ENCODE measurements at places on chromosomes 6 and 20.

DNA sequence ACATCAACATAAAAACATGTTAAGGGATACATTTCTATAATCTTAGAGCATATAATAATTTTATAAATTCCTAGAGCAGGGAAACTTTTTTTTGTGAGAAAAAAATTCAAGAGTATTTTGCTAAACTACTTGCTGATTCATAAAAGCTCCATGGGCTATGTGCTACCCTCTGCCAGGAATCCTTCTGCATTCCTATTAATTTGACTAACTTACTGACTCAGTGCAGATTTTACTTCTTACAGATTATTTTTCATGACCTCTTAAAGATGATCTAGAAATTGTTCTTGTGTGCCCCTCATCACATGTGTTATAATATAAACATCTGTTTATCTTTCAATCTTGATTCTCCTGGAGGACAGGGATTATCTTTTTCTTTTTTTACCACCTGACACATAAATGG, 5.7 kb downstream of the VTA1 start:
- no peak for DNase-seq

GRCh38 chr6:106534564-106534982, 94.7 kb downstream of the RTN4IP1 start:
- DNase-seq = peak; percentile 30

DNA sequence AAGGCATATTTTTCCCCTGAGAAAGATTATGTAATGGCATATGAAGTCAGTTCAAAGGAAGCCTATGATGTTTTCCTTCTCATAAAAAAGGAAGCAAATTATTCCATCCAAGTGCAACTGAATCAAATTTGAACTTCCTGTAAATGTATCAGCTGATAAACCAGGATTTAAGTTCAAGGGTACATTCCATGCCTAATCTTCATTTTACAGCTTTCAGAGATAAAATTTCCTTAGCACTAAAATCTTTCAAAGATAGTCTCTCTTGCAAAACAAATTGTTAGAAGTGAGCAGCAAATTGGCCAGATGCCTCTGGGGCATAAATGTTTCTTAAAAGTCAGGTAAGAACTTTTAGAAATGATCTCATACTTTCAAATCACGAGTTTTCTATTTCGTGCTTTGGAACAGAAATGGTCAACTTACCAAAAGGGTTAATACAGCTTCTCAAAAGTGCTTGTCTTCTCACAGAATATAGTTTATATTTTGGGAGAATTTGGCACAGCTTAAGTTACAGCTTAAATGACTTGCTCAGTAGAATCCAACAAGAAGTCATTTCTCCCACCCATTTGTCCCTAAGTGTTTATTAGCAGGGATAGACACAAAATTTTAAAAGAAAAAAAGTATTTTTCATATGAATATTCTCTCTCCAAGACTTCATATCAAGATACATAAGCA, 2.7 kb upstream of the TCF21 start:
- no peak for DNase-seq

DNA sequence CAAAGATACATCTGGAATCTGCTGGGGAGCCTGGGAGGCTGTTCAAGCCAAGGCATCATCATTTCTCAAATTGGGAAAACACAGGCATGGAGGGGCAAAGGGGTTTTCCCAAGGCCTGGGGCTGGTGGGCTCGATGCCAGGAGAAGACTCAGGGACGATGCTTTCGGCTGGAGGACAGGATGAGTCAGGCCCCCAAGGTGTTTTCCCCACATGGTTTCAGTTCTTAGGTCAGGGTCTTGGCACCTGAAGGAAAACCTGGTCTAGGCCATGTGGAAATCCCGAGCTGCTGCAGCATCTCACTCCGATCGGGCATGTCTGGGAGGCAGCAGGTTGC, 348.1 kb downstream of the CDC5L start:
- DNase-seq = no peak

GRCh38 chr6:34714663-34715062, 18.1 kb upstream of the ILRUN start:
- DNase-seq = no peak

GRCh38 chr20:25277051-25277801, 29.3 kb downstream of the PYGB start:
- no peak for DNase-seq

- no peak for DNase-seq
These were observed 132.4 kb downstream of the BMP7 start for GRCh38 chr20:57133926-57134650.

- no peak for DNase-seq
These were observed 182.4 kb upstream of the TSHZ2 start for GRCh38 chr20:52789716-52790115.

- no peak for DNase-seq
These were observed 23.5 kb downstream of the TM9SF4 start for GRCh38 chr20:32132911-32133549.

GRCh38 chr6:95998133-95998532, 17.6 kb upstream of the FUT9 start:
- no peak for DNase-seq
